Stimulated activated naive CD4-positive, alpha-beta T cell treated with Interleukin-2 at 50 U/mL for 16 hours (primary cell): ENCODE measurements at places on chromosomes 2 and 18.

DNA sequence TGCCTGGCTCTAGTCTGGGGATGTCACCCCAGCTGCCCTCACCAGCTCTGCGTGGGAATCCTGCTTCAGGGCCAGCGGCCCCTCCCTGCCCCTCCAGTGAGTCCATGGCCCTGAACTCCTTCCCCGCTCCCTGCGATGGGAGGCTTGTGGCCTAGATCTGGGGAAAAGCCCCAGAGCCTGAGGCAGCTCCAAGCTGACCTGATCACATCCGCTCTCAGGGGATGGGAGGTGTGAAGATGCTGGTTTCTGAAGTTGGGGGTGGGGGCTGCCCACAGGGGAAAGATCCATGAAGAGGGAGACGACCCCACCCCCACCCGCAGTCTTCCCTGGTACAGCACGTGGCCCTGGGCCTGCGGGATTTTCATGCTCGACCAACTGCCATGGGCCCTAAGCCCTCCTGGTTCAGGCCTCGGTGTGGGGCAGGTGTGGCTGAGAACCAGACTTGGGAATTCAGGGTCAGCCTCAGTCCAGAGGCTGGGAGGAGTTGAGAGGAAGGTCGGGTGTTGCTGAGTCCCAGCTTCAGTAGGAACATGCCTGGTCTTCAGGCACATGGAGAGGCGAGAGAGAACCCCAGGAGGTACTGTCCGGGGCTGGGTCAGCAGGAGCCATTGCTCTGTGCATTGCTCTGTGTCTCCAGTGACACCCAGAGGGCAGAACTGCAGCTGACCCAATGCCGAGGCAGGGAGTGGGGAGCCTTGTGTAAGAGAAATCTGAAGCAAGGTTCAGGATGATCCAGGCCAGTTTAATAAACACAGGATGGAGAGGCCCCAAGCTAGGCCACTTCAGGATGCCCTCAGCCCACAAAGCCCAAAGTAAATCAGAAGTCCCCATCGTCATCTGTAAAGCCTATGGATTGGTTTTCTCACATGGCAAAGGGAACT lies 115.1 kb downstream of the CAPN13 start:
- DNase-seq: no peak

DNA sequence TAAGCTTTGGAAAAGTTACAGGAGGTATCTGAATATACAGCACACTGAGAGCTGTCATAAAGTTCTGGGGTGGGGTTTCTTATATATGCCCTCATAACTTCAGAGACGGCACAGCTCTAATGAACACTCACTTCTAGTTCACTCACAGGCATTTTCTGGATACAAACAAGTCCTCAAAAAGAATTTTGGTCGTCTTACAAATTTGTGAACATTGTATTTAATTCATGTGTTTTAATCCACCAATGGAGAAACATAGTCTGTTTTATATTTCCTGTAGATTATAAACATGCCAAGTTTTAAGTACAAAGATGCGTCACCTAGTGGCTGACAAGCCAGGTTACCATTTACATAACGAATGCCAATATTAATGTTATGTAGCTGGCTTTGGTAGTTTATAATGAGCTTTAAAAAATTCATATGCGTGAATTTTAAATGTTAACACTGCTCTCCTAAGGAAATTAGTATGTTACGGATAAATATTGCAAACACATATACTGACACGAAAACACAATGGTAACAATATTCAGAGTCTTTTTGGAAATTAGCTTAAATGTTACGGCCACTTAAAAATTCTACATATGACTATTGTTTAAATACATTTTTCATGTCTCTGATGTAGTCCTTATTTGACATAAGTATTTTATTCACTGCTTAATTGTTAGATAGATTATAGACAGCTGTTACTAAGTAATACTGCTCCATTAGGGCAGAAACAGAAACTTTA lies 2.5 kb downstream of the COL3A1 start:
- DNase-seq: no peak

DNA sequence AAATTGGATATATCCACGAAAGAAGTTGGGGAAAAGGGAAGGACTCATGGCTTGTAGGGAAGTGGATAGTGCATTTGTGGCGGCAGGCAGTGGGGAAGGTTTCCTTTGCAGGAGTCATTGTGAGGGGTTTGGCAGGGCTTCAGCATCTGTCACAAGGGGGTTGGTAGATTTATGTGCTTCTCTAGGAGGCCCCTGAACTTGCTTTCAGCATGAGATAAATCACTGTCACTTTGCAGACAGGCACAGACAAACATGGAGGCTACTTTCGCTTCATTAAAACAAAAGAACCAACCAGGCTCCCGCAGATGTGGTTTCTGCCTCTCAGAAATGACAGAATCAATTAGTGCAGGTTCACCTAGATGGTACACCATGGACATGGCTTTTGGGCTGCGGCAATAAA lies 340.7 kb downstream of the TGIF1 start:
- DNase-seq: no peak

DNA sequence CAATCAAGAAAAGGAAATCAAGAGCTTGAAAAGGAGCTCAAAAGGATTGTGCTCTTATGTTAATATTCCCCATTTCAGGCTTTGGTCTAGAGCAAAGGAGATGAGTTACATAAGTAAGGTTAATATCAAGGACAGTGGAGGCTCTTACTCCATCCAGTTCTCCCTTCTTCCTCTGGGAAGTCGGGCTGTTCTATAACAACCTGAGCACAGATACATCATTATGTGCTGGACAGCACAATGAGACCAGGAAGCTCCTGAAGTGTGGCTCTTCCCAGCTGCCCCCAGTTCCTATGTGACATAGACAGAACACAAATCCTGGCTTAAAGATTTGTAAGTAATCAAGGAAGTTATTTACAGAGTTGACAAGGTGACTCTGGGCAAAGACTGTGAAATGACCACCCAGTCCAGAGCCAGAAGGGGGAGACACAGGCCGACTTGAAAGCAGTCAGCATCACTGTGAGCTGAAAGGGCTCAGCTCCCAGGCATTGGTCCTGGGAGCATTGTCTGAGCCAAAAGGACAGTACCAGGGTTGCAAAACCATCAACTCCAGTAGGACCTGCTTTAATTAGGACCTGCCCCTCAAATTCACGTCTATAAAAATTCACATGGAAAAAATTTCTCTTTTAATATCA lies 917.6 kb upstream of the ACVR2A start:
- DNase-seq: no peak

- DNase-seq: no peak
These were observed 41.1 kb downstream of the LDAH start for GRCh38 chr2:20781656-20782265.

DNA sequence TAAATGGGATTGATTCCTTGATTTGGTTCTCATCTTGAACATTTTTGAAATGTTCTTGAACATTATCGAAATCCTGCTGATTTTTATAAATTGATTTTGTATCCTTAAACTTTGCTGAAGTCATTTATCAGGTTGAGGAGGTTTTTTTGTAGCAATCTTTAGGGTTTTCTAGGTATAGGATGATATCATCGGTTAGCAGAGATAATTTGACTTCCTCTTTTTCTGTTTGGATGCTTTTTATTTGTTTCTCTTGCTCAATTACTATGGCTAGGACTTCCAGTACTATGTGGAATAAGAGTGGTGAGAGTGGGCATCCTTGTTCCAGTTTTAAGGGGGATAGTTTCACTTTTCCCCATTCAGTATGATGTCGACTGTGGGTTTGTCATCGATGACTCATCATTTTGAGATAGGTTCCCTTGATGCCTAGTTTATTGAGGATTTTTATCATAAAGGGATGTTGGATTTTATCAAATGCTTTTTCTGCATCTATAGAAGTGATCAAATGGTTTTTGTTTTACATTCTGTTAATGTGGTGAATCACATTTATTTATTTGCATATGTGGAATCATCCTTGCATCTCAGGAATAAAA lies 201.5 kb upstream of the ZSWIM2 start:
- DNase-seq: no peak

- no peak for DNase-seq
These were observed 14.6 kb downstream of the TMEM177 start for GRCh38 chr2:119693567-119693966.

DNA sequence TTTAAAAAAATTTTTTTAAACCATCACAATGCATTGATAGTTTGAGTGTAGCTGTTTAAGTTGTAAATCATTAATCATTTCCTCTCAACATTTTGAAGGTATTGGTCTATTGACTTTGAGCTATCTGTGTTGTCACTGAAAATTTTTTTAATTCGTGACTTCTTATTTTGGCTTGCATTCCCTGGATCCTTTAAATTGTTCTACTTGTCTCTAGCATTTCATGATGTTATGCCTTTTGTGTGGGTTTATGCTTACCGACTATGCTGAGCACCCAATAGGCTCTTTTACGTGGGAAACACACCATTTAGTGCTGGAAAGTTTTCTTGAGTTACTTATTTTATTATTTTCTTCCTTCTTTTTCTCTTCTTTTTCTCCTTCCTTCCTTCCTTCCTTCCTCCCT lies 31.2 kb upstream of the NXPH2 start:
- DNase-seq: no peak

- DNase-seq: peak; percentile 31
These were observed 143.4 kb downstream of the UBE2E3 start for GRCh38 chr2:181123798-181124231.
